SK-N-DZ (cell line): ENCODE measurements at places on chromosomes 5 and 9.
A peak's percentile ranks its signal among the peaks of the same experiment; 100 is the strongest.

- DNase-seq = no peak
These were observed 11.4 kb upstream of the BASP1 start for GRCh38 chr5:17206021-17206420.

- no peak for DNase-seq
These were observed 37.7 kb downstream of the UBAP2 start for GRCh38 chr9:34010979-34011378.

GRCh38 chr5:116613445-116613844 is 38.8 kb upstream of the SEMA6A start:
- no peak for DNase-seq

DNA sequence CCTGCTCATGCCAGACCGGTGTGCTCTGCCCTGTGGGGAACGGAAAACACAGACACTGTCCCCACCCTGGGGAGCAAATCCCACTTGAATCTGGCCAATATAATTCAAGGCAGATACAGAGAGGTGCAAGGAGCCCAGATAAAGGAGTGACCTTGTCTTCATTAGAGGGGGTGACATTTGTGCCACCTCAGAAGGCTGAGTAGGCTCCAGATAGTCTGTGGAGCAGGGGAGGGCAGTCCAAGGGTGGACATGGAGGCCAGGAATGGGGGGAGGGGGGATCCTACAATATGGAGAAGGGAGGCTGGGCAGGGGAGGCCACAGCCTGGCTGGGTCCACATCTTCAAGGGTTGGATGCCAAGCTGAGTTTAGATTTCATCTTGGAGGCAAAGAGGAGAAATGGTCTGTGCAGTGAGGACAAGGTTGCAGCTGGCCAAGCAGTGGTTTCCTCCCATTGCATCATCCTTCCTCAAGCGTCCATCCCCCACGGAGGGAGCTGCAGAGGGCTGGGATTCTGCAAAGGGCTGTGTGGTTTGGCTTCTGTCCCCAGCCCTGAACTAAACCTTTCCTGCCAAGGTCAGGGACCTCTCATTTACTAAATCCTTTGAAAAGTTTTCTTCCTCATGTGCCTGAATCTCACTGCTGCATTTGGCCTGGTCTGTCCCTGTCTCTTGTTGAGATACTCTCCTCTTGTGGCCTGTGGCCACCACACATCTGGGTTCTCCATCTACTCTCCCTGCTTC is 60.1 kb downstream of the GALNT12 start:
- DNase-seq = no peak

GRCh38 chr5:133510634-133511262 is 101.6 kb downstream of the FSTL4 start:
- DNase-seq = no peak

GRCh38 chr9:33185858-33186257 is 18.7 kb upstream of the B4GALT1 start:
- DNase-seq = no peak

DNA sequence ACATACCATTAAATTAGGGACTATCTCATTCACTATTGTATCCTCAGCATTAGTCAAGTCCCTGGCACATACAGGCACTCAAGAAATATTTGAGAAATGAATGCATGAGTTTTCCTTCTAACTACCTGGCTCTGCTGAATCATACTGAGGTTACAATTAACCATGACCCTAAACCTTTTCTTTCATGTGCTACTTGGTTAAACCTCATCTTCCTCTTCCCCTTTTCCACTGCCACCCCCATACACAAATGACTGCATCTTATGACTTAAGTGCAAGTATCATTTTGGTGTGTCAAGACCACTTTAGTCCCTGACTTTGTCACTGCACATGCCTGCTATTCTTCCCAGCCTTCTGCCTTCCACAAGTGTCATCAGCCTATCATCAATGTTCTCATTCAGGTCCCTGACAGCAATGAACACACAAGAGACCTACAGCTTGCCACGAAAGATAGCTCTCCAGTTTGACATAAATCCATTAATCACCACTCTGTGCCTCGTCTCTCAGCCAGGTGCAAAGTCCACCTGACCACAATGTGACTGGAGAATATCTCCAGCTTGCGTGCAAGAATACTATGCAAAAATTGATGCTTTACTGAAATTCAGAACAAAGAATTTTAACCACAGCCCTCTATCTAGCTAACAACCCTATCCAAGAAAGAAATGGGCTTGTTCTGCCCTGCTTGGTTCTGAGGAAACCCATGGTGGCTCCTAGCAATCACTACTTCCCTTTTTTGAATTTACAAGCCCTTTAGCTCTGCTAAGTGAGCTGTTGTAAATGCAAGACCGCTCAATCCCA is 74.5 kb downstream of the MAPKAP1 start:
- peak; percentile 59 for DNase-seq

GRCh38 chr5:101024299-101024698 is 121.2 kb upstream of the ST8SIA4 start:
- DNase-seq = no peak

DNA sequence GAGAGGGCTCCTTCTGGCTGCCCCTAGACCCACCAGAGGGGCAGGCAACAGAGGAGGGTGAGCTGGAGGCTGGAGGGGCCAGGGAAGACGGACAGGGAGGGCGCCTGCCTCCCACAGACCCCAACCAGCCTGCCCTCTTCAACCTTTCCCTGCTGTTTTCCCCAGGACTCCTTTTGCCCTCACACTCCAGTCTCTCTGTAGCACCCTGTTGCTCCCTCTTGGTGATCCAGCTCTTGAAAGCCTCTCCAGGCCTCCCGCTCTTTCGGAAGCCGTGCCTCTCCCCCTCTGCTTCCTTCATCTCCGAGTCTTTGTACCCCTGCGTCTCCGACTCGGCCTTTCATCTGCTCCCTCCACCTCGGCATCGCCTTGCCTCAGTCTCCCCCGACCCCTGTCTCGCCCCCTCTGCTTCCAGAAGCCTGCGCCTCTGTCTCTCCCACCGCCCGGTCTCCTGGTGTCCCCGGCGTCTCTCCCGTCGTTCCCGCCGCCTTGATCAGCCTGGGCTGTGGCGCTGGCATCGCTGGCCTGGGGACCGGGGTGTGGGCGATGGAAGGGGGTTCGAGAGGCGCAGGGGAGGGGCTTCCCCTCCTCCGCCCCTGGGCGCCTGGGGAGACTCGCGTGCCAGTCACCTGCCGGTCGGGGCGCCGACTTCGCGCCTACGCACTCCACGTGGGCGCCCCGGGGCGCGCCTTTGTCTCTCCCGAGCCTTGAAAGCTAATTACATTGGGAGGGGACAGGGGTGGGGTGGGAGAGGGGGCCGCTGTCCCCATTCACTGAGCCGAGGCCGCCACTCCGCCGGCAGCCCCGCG is 5.3 kb upstream of the PRDM12 start:
- DNase-seq = no peak
